ENCODE measurements at places on chromosomes 11 and 22. TPM values are rescaled to one million over a fixed set of nuclear protein-coding genes. Genes with fewer than 3 reads are reported as not detected.

Gene OR5P2
- total RNA-seq, result not detected

Gene PDE2A
- 34.2 TPM for total RNA-seq

Gene KRTAP5-10
- not detected for total RNA-seq

Gene EHBP1L1
- total RNA-seq, result 85.3 TPM

DNA sequence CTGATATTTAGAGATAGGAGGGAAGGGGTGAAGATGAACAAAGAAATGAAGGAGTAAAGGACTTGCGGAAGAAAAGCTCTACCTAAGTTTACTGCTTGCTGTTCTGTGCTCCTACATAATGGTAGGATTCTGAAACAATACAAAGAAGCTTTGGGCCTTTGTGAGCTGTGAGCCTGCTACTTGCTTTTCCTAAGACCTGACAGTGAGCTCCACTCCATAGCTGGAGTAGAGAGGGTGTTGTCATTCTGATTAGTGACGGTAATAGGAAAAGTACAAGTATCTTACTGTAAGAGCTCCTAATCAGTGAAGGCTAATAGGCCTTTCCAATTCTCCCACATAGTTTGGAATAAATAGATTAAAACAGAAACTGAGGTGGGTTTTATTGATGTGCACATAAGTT is 75.9 kb downstream of the PARVA start:
- DNase-seq, result no peak

DNA sequence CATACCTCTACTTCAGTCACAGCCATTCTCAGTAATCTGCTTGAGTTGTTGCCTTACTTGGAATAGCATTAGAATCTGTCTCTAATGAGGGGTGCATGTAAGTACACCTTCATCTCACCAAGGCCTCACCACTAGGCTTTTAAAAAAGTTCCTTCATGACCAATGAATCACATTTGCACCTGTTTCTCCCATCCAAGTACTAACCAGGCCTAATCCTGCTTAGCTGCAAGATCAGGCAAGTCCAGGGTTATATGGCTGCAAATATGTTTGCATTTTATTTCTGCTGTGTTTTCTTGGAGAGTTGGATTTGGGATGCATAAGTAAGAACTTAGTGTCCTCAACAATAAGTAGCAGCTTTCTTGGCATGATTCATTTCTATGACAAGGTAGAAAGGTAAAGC is 66.9 kb downstream of the BBOX1 start:
- DNase-seq, result no peak

DNA sequence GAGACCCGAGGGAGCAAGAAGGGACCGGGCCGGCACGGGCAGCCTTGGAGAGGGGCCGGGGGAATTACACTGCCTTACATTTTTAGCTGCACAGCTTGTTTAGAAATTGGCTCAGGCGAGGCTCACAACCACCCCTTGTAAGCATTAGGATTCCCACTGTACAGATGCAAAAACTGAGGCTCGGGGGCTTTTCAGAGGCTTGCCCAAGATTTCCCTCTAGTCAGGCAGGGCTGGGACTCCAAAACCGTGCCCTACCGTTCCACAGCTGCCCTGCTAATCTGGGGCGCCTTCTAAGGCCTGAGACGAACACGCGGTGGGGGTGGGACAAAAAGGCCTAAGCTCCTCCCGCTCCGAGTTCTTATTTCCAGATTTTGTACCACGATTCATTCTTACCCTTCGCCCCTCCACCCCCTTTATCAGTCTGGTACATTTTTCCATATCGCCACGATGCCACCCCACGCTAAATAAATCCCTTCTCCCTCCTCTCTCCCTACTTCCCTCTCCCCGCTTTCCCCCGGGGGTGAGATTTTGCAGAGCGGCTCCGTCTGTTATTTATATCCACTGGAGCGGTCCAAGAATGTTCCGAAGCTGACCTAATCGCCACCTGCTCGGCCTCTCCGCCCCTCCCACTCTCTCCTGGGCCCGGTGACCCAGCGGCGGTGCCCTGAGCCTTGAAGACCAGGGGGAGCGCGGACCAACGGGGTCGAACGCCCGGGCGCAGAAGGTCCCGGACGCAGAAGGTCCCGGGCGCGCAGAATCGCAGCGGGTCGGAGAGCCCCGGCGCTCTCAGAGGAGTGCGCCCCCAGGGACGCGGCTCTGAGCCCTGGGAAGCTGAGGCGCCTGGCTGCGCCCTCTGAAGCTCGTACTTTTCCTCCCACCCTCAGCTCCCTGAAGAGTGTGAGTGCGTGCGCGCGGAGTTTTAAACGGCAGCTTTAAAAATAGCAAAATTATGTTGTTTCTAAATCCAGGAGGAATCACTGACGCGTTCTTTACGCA is 764 bp upstream of the PACSIN3 start:
- DNase-seq, result no peak

DNA sequence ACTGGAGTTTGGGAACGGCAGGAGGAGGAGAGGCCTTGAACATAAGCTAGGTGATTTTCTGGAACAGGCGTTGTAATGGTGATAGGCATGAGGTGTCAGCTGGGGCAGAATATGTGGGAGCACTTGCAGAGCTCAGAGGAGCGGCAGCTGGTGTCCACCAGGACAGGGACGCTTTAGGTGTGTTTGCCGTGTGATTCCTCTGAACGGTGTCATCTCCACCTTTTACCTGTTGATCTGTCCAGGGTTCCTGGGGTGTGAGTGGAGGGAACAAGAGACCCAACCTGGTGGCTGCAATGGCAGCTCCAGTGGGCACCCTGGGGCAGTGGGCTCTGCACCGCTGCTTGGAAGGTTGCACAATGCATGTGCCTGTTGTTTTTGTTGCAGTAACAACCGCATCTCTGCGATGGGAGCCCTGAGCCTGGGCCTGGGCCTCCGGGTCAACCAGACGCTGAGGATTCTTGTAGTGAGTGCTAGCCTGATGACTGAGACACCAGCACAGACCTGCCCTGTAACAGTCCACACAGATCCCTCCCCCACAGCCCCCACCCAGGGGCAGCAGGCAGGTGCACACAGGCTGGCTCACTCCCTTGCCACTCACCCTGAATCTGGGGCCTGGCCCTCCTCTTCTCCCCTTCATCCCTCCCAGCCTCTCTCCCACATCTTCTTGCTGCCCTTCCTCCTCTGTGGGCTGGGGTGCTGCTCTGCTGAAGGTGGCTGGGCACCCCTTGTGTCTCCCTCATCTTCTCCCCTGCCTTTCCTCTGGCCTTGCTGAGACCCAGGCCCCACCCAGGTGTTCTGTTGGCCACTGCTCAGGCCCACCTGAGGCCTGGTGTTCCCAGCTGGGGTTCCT is 9.2 kb downstream of the LRRC74B start:
- no peak for DNase-seq

GRCh38 chr11:126339863-126340434 is 15.5 kb upstream of the ST3GAL4 start:
- DNase-seq, result peak; percentile 92

All from right atrium auricular region (tissue), 2 donors.